NCI-H1436 treated with DMSO at 0.1 percent for 48 hours (cell line): ENCODE measurements at places on chromosomes 11 and 22.

GRCh38 chr11:64246871-64247728, at the start of gene PPP1R14B:
TSS of gene PPP1R14B (minus strand) at chr11:64246943. CDS start at chr11:64246673, 270 bp downstream.
- DNase-seq, result no peak

DNA sequence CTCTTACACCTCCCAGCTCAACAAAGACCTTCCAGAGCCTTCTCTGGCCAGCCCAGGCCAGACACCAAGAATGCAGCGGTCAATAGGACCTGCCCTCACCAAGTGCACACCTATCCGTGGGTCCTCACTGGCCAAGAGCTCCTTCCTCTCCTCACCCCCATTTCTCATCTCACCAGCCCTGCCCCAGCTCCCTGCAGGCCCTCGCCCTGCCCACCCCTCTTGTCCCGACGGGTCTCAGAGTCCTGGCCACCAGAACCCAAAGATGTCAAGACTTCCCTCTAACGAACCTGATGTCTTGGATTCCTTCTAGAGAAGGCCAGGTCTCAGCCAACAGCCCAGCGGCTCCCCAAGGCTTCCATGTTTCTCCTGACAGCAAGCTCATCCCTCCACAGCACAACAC, 43.6 kb downstream of the IGF2 start:
- DNase-seq, result no peak

DNA sequence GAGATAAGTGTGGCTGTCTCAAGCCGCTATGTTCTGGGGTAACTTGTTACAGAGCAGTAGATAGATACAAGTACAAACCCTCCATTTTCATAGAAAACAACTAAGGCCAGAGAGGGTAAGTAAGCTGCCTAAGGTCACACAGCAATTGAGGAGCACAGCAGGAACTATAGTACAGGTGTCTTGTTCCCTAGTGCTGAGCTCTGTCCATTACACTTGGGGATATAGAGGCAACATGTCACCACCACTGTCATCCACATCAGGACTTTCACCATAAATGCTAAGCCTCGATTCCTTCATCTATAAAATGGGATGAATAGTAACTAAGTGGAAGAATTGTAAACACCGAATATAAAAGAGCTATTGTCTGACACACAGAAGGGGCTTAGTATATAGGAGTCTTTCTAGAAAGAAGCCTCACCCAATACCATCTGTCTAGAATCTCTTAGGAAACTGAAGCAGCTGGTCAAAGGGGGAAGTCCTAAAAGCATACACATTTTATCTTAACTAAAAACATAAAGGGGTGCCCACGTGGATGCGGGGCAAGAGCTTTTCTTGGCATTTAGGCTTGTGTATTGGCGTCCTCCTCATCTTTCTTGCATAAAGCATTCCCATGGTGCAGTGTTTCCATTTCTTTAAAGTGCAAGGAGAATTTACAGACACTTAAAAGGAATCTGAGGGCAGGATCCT, 93.8 kb upstream of the ALX4 start:
- no peak for DNase-seq

DNA sequence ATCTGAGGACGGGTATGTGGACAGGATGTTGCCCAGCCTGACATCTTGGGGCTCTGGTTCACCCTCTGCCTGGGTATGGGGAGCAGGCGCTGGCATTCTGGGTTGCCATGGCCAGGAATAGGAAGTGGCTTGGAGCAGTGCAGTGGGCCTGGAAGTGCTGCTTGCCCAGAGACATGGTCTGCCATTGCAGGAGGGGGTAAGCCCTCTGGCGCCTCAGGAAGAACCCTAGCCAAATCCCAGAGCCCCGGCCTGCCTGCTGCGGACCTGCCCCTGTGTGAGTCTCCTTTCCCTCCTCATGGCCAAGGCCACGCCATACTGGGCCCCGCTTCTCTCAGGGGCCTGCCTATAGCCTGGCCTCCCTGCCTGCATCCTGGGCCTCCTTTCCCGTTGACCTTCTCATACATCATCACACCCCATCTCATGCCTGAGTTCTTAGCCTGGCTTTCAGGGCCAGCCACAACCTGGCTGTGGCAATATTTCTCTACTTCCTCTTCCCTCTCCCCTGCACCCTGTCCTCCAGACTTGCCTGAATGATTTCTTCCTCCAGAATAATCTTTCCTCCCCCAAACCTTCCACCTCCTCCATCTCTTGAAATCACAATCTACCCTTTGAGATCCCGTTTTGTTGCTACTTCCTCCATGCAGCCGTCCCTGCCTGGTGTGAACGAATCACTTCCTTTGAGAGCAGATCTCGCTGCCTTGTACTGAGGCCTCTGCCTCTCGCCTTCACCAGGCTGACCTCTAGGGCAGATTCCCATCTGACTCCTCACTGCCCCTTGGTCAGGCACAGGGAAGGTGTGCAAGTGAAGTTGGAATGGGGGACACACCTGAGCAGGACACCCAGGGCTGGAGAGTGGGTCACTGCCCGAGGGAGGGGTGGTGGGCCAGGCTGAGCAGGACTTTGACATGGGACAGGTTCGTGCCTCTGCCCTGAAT, 5.2 kb downstream of the CAPN5 start:
- DNase-seq, result no peak

GRCh38 chr11:111598148-111598547, 4.1 kb upstream of the SIK2 start:
- no peak for DNase-seq

GRCh38 chr22:46007848-46008261, 30.9 kb upstream of the WNT7B start:
- no peak for DNase-seq

- no peak for DNase-seq
Observed at GRCh38 chr22:23373601-23374000, 193.3 kb downstream of the BCR start.

DNA sequence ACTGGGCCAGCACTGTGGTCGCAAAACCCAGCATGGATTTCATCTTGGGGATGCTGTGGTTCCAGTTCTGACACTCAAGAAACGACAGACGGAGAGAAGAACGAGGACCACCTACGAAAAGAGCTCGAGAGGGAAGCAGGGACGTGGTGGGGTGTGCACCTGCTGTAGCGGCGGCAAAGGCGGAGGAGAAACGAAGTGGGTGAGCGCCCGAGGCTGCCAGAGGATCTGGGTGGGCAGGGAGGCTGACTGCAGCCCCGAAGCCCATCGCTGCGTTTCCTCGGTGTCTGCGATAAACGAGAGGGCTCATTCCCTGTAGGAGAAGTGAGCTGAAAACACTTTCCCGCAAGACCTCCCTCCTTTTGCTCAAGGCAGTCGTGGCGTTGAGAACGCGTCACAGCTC, 246.1 kb downstream of the OR4C45 start:
- no peak for DNase-seq

DNA sequence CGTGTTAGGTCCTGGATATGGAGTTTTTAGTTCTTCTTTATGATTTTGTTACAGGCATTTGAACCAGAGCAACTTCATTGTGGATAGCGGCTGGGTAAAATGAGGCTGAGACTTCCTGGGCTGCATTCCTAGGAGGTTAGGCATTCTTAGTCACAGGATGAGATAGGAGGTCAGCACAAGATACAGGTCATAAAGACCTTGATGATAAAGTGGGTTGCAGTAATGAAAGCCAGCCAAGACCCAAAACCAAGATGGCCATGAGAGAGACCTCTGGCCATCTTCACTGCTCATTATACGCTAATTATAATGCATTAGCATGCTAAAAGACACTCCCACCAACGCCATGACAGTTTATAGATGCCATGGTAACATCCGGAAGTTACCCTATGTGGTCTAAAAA, 23.4 kb upstream of the CLMP start:
- no peak for DNase-seq

DNA sequence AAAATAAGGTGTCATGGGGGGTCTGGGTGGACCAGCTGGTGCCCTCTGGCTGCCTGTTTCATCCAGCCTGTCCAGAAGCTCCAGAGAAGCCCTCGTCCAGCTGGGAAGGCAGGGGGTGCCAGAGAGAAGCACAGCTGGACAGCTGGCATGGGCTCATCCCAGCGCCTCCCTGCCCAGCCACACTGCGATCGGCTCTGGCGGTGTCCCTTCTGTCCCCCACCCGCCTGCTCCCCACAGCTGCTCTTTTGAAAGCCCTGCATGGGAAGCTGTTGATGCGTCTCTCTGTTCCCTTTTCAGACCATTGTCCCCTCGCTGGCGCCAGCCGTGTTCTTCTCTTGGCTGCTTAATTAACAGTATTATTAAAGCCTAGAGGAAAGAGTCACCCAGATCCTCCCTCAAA, 86.5 kb downstream of the MN1 start:
- DNase-seq, result no peak

- DNase-seq, result no peak
Observed at GRCh38 chr11:110463153-110463552, 33.4 kb downstream of the FDX1 start.

GRCh38 chr11:35811783-35812182, 132.1 kb upstream of the LDLRAD3 start:
- no peak for DNase-seq

- no peak for DNase-seq
Observed at GRCh38 chr22:38215156-38216038, 13.6 kb downstream of the MAFF start.

DNA sequence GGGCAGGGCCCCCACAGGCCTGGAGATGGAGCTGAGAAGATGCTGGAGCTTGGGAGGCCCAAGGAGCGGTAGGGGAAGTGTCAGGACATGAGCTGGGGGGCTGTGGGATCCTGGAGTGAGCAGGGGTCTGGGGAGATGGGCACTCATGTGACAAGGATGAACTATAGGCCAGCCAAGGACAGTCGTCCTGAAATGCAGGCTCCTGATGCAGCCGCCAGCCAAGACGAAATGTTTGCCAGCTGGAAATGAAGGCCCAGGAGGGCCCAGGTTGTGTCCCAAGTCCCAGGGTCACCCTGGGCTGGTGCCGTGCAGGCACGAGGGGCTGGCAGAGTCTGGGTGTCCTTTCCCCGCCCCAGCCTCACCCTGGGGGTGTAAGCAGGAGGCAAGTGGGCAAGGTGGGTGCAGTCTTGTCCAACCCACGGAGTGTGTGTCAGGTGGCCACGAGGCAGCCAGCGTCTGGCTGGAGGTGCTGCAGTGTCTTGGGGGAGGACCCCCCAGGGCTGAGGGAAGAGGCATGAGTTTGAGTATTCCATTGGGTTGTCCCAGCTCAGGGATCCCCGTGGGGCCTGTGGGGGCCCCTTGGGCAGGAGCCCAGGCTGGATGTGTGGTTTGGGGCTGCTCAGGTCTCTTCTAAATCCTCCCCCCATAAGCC, 21.4 kb downstream of the MRGPRG start:
- no peak for DNase-seq
